ENCODE measurements at places on chromosomes 11 and 22.

- no peak for DNase-seq
Measured at GRCh38 chr11:114276077-114276476, 20.1 kb upstream of the NNMT start.

DNA sequence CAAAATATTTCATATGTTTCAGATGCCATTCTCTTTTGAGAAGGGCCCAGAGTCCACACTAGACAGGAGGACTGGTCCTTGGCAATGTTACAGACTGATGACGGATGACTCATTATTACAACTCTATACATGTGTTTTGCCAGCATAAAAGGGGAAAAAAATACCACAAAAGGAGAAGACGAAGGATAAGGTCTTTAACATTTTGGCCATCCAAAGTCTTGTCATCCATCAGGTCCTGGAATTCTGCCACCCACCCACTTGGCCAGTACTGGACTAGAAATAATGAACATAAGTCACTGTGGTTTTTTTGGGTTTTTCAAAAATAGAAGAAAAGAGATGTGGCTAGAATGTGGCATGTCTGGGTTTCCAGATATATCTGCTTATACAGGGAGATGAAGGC, 57.7 kb upstream of the BDNF start:
- DNase-seq, result no peak

DNA sequence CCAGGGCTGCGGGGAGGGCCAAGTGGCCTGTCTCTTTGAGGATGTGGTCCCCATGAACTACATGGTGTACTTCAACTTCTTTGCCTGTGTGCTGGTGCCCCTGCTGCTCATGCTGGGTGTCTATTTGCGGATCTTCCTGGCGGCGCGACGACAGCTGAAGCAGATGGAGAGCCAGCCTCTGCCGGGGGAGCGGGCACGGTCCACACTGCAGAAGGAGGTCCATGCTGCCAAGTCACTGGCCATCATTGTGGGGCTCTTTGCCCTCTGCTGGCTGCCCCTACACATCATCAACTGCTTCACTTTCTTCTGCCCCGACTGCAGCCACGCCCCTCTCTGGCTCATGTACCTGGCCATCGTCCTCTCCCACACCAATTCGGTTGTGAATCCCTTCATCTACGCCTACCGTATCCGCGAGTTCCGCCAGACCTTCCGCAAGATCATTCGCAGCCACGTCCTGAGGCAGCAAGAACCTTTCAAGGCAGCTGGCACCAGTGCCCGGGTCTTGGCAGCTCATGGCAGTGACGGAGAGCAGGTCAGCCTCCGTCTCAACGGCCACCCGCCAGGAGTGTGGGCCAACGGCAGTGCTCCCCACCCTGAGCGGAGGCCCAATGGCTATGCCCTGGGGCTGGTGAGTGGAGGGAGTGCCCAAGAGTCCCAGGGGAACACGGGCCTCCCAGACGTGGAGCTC, 13.5 kb downstream of the ADORA2A start:
- DNase-seq, result no peak

DNA sequence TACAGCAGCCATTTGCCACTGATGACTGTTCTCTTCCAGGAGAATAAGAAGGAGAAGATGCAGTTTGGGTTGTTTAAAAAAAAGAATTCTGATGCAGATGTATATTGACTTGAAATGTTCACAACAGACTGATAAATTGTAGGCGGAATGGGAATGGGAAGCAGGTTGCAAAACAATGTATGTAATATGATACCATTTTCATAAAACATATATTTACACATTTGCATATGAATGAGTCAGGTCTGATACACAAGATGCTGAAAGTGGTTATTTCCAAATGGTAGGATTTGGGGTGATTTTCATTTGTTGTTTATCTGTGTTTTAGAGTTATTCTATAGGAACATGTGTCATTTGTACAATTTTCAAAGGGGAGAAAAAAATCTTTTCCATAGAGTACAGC, 9.0 kb upstream of the RCN1 start:
- DNase-seq, result no peak

- DNase-seq, result no peak
Measured at GRCh38 chr11:95092549-95093324, 3.1 kb downstream of the ENDOD1 start.

DNA sequence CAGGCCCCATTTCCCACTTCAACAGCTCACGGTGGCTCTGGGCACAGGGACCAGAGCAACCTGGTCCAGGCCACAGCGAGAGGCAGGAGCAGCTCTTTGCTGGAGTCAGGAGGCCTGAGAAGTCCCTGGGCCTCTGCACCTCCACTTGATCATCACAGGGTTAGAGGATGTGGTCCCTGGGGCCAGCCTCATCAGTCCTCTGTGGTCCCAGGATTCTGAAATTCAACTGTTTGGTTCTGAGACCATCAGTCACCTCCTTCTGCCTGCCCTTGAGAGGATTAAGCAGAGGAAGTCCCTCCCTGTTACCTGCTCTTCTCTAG, 24.9 kb upstream of the CBX7 start:
- no peak for DNase-seq

GRCh38 chr22:49768077-49768910, 59.4 kb downstream of the BRD1 start:
- DNase-seq, result no peak

GRCh38 chr11:68380786-68381622, 68.6 kb downstream of the LRP5 start:
- DNase-seq, result no peak

DNA sequence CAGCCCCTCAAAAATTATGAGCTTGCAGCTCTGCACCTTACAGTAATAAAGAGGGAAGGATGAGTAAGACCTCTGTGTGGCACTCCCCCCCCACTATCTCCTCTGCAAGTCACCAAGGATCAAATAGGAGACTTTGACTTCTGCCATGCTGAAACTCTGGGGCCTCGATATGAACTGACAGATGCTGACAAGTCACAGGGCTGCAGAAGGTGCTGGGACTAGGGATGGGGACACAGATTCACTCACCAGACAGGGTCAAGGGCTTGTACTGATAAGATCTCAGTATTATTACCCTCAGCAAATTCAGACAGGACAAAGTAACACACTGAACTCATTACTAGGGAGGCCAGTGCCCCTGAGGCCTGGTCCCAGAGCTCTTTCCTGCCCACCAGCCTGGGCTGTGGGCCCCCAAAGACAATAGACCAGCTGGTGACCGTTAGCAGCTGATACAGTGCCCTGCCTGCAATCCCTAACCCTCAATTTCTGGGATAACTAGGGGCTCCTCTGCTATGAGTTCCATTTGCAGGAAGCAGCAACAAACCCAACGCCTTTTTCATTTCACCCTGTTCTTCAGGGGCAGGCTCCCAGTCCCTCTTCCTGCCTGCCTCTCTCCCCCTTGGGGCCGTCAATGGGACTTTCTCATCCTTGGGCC, 20.1 kb downstream of the TMPRSS13 start:
- DNase-seq, result peak; percentile 3

DNA sequence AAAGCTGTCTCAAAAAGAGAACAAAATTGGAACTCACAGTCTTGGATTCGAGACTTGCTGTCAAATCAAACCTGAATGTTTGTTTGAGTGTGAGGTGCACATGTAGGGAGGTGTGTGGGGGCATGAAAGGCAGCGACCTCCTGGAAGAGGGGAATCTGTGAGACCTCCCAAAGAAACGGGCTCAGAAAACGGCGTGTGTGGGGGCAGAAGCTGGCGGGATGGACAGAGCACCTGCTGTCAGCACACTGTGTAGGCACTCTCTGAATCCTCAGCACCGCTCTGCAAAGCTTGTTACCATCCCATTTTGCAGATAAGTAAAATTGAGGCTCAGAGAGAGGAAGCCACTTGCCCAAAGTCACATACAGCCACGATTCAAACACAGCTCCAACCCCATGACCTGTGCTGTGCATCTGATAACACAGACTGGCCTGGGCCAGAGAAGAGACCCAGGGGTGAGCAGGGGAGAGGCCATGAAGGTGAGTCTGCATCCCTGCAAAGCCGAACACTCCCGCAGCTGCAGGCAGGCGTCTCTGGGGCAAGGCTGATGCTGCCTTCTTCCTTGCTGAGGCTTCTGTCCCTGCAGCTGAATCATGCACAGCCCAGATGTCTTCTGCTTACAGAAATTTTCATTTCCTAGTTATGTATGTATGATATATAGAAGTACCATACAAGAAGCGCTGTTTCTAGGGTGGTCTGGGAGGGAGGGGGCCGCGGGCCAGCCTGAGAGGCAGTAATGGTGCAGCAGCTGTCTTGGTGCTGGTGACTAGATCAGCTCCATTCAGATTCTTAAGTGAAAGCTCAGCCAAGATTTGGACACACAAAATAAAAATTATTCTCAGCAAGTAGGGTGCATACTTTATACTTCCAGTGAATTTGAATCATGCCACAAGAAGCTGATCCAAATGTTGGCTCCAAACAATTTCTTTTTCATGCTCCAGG, 67.3 kb upstream of the SHISAL1 start:
- DNase-seq, result no peak

DNA sequence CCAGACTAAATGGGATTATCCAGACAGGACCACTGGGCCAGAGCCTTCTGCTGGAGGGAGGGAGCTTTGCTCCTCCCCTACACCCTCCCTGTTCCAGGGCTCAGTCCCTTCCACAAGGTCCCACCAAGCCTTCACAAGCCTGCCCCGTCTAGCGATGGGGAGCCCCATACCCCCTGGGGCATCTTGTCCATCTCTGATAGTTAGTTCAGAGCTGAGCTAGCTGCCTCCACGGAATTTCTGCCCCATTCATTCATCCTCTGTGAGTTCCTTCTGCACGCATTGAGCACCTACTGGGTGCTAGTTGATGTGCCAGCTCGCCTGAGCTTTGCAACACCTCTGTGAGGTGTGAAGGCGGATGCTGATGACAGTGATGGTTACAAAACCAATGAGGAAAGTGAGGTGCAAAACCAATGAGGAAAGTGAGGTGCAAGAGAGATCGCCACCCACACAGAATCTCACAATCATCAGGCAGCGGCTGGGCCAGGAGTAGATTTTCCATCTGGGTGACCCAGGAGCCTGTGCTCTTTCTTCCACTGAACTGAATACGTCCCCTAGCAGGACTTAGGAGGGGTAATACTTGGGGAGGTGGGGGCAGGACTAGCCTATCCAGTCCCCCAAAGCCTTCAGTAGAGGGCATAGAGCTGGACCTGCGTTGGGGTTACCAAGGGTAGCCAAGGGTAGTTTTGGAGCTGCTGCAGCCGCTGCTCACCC, 21.5 kb upstream of the CBX7 start:
- no peak for DNase-seq

GRCh38 chr22:27538666-27539065, 262.9 kb downstream of the MN1 start:
- no peak for DNase-seq

DNA sequence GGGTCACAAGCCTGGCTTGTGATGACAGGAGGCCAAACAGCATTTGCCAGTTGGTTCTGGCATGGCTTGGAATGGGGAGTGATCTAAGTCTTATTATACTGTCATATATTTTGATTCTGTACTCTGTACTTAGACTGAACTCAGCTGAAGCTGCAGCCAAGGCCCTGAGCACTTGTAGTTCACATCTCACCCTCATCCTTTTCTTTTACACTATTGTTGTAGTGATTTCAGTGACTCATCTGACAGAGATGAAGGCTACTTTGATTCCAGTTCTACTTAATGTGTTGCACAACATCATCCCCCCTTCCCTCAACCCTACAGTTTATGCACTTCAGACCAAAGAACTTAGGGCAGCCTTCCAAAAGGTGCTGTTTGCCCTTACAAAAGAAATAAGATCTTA, 843 bp downstream of the OR56B1 start:
- no peak for DNase-seq
